NCI-H226 (cell line): ENCODE measurements at places on chromosomes 7 and 10.

DNA sequence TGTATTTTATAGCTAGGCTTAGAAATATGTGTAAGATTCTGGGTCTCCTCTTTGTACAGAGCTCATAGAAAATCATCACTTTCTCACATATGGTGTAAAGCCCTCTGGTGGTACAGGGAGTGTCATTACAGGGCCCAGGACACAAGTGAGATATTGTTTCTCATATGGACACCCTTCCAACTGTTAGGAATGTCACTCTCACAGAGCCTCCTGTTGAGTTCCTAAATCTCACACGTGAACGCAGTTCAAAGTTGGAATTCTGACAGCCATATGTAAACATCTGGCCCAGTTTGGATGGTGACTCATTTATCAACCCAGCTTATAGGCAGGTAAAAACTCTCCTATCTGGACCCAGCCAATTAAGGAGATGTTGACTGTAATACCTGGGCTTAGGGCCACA is 35.4 kb upstream of the ZNF107 start:
- no peak for DNase-seq

- no peak for DNase-seq
Observed at GRCh38 chr7:134890246-134891240, 95.8 kb upstream of the AGBL3 start.

GRCh38 chr7:81333004-81333403 is 414.2 kb upstream of the SEMA3C start:
- peak; percentile 70 for DNase-seq

DNA sequence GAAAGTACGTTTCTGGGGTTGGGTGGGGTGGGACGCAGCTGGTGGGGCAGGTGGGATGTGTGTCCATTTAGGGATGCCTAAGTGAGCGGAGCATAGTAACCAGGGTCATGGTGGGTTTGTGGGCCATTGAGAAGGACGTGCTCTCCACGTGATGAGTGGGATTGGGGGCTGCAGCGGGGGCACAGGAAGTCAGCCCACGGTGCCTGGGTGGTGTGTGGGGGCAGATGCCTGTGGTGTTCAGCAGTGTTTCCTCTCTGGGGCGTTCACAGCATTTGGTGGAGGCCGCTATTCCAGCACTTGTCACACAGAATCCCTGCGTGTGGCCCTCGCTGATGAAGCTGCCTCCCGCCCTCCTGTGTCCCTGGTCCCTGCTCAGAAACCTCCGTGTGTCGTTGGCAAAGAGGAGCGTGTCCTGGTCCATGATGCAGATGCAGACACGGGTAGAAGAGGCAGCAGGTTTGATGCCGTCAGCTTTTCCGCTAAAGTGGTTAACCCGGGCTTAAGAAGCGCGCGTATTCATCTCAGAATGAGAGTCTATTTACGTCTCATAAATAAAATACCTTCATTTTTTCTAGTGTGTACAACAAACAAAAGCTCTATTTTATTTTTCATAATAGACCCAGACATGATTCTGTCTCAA is 274.2 kb downstream of the ADARB2 start:
- DNase-seq: no peak

DNA sequence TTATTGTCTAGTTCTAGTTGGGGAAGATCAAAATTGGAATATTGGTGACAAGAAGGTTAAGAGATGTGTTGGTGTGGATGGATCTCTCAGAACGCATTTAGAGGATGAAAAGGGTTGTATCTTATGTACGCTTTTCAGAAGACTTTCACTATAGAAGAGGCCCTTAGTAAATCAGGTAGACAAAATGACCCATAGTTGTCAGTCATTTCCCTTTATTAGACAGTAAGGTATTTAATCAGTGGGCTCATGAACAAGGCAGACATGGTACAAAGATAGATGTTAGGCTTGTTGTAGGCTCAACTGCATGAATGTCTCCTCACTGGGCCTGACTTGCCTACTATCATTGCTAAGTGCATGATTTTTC is 359.2 kb downstream of the PHF14 start:
- DNase-seq: no peak

GRCh38 chr7:140966561-140967233 is 42.0 kb upstream of the BRAF start:
- DNase-seq: no peak

GRCh38 chr10:89100680-89101079 is 106.4 kb downstream of the CH25H start:
- DNase-seq: no peak

- no peak for DNase-seq
Observed at GRCh38 chr7:99437946-99438572, 539 bp downstream of the PTCD1 start.

- no peak for DNase-seq
Observed at GRCh38 chr7:73737491-73738219, 947 bp downstream of the ABHD11 start.

DNA sequence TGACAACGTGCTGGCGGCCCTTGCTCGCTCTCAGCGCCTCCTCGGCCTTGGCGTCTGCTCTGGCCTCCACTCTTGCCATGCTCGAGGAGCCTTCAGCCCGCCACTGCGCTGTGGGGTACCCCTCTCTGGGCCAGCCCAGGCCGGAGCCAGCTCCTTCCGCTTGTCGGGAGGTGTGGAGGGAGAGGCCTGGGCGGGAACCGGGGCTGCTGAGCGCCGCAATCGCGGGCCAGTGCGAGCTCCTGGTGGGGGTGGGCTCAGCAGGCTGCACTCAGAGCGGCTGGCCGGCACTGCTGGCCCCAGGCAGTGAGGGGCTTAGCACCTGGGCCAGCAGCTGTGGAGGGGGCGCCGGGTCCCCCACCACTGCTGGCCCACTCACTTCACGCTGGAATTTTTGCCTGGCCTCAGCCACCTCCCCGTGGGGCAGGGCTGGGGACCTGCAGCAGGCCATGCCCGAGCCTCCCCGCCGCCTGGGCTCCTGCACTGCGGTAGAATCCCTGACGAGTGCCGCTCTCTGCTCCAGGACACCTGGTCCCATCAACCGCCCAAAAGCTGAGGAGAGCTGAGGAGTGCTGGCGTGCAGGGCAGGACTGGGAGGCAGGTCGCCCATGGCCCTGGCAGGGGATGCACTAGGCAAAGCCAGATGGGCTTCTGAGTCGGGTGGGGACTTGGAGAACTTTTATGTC is 372.2 kb upstream of the NRG3 start:
- no peak for DNase-seq

DNA sequence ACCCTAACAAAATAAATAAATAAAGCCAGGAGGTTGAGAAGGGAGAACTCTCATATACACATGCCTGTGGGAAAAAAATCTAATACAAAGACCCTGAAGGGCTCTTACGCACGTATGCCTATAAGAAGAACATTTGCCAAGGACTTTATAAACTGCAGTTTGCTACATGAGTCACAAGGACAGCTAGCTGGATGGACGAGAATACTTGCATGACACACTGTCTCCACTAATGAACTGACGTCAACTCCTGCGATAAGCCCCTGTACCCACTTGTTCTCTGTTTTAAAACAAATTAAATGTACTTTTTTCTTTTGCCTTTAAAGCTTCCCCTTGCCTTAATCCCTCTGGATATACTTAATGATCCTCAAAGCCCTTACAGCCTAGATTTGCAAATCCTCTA is 374.6 kb upstream of the GHITM start:
- DNase-seq: no peak

DNA sequence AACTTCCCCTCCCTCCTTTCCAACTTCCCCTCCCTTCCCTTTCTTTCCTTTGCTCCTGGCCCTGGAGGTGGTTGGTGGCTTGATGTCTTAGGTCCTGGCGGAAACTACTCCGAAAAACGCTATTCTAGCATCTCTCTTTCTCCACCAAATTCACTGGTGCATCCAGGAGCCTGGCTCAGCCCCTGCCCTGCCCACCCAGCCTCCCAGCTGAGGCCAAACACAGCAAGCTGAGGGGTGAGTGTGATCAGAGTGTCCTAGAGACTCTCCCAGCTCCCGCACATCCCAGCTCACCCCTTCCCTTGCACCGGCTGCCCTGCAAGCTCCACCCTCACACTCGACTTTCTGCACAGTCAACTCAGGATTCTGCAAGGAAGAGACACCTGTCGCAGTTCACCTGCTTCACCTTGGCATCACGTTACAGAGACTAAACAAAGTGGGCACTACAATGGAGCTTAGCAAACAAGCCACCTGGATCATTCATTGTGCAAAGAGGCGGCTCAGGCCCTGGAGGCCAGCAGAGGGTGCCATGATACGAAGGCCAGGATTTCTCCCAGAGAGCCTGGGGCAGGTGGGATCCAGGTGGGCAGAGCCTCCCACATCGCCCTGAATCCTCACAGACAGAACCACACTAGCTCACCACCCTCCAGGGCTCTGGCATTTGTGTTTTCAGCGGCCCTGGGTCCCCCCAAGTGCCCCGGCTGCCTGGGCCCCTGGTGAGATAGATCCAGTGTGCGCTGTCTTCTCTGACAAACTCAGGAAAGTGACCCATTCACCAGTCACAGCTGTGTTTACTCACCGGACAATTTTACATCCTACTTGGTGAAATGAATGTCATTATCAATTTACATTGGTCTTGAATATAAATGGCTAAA is 169.6 kb downstream of the TCERG1L start:
- no peak for DNase-seq

GRCh38 chr7:31102151-31102972 is 50.3 kb downstream of the ADCYAP1R1 start:
- no peak for DNase-seq

- DNase-seq: no peak
Observed at GRCh38 chr10:35659456-35659855, 17.4 kb upstream of the FZD8 start.

DNA sequence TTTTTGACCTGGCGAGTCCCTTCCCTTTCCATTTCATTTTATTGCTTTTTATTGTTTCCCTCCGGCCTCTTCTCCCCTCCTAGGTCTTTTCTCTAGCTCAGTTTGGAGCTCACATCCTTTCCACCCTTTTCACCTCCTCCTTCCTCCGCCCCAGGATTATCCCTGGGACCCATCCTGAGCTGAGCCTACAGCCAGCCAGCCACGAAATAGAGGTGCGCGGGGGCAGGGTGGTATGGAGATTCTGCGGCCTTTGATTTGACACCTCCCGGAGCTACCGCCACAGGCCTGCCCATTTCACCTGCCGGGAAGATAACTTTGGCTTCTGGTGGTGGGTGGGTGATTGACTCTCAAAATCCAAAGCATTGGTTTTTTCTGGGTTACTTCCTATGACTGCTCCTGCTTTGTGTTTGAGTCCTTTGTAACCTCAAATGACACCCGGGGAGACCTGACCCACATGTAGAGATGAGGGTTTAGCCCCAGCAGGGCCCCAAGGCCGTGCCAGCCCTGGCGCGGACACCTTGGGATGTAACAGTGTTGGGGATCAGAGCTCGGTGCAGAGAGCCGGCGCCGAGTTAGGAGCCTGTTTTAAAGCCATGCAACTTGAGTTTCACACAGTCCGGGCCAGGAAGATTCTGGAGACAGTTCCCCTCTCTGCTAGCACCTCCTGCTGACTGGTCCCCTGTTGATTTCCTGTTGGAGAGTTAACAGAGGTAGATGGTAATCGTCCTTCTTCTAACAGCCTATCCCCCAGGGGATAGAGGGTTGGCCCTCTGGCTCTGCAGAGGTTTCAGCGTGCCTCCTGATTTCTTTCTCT is 1.5 kb downstream of the DUSP5 start:
- no peak for DNase-seq

- no peak for DNase-seq
Observed at GRCh38 chr10:62842983-62843382, 26.8 kb upstream of the EGR2 start.

DNA sequence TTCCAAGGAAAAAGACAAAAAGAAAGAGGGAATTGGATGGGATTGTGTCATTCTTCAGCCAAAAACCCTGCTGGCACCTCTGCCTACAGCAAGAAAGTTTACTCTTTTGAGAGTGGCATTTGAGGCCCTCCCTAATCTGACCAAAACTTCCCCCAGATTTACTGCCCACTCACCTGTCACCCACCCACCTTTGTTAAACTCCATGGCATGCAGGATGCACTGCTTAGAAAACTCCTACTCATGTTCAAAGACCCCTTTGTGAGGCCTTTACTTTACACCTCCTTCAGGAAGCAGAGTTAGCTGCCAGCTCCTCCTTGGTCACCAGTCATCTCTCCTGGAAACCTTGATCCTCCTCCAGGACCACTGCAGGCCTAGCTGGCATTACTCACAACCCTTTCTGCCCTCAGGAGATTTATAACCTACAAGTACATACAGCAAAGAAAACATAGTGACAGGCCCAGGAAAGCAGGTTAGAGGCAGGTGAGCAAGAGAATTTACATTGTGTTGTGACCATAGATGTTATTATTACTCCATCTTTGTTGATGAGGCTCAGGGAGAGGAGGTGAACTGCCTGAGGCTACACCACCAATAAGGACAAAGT is 10.3 kb upstream of the PLAC9 start:
- DNase-seq: peak; percentile 16

- no peak for DNase-seq
Observed at GRCh38 chr10:86721232-86721631, 35.2 kb upstream of the BMPR1A start.

DNA sequence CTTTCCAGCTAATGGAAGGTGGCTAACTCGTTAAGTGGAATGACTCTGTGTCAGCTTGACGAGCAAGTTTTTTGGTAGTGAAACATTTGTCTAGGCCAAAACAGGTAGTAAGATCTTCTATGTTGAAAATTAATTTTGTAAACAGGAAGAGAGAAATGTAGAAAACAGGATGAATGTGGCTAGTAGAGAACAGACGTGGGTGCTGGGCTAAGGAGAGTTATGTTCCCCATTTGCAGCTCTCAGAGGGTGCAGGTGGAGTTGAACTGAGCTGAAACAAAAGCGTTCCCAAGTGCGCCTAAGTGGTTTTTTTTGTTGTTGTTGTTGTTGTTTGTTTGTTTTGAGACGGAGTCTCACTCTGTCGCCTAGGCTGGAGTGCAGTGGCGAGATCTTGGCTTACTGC is 59.5 kb upstream of the SRPK2 start:
- no peak for DNase-seq

GRCh38 chr10:86734207-86734988 is 22.0 kb upstream of the BMPR1A start:
- no peak for DNase-seq

DNA sequence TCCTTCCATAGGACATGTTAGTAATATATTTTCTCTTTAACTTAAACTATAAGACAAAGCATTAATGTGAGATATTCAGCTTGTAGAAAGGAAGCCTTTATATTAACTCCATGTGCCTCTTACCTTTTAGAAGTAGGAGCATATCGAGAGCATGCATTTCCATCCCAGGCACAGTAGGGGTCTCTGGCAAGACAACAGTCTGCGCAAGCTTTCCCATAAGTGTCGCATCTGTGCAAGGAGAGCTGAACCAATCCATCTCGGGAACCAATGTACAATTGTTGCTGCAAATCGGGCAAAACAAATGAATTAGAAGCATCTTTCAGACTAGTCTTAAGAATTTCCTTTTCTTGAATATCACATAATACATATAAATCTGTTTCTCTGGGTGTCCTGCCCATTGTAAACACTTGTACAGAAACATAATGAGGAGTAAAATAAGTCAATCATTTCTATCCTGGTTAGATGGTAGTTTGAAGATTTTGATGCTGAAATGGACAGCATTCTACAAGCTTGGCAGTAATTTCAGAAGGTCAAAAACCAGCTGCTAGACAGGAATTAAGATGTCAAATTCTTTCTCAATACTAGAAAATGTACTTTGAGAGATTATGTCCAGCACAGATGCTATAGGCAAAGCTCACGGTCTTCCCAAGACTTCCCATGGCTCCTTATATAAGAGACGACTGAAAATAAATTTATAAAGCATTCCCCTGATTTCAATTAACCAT is 171.8 kb downstream of the SEMA3D start:
- DNase-seq: no peak
